ENCODE measurements at places on chromosomes 3 and 15.

- no peak for DNase-seq
These were observed 21.0 kb upstream of the FGD5 start for GRCh38 chr3:14797731-14798130.

GRCh38 chr3:94413336-94414108 lies 350.7 kb downstream of the NSUN3 start:
- no peak for DNase-seq

GRCh38 chr3:13615019-13615528 lies 66.1 kb downstream of the FBLN2 start:
- no peak for DNase-seq

- DNase-seq: no peak
These were observed at the start of gene NRG4 for GRCh38 chr15:76011627-76012551. TSS of gene NRG4 (minus strand) at chr15:76012424. CDS start at chr15:76011230, 1,194 bp downstream.

DNA sequence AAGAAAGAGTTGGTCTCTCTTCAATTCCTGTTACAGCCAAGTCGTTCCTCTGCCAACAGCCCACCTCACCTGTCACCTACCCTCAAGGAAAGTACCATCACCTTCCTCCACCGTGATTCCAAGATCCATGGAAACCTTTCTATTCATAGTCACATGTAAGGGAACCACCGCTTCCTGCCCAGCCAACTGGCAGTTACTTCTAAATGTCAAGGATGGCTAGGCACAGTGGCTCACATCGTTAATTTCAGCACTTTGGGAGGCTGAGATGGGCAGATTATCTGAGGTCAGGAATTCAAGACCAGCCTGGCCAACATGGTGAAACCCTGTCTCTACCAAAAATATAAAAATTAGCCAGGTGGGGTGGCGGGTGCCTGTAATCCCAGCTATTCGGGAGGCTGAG lies 82.8 kb downstream of the FOXP1 start:
- no peak for DNase-seq

DNA sequence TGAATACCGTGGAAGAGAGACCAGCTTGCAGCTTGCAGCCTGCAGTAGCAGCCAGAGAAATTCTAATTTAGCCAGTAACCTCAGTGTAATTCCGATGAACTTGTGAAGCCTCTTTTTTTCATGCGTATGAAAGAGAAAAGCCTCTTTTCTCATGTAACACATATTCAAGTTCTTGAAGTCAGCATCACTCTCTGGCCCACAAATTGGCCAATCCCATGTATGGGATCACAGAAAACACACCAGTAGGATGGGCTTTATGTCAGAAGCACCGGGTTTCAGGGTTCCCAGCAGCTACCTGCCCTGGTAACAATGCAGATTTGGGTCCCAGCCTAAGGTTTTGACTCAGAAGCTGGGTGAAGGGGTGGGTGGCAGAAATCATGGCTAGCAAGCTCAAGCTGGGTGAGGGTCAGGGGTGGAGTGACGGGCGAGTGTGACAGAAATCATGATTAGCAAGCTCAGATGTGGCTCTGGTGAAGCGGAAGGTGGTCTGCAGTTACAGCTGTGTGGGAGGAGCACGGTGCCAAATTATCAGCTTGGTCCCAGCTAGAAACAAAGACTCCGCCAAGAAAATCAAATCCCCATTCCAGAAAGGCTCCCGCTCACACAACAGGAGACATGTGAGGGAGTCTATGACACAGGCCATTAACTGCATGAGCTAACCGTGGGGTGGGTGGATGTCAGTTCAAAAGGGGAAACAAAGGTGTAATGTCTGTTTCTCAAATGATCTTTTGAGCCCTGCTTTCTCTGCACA lies 86.6 kb downstream of the SNRK start:
- no peak for DNase-seq

- DNase-seq: no peak
These were observed 20.0 kb downstream of the ATRIP start for GRCh38 chr3:48466386-48467109.

GRCh38 chr3:69014022-69014580 lies 617 bp upstream of the EOGT start:
- DNase-seq: no peak

DNA sequence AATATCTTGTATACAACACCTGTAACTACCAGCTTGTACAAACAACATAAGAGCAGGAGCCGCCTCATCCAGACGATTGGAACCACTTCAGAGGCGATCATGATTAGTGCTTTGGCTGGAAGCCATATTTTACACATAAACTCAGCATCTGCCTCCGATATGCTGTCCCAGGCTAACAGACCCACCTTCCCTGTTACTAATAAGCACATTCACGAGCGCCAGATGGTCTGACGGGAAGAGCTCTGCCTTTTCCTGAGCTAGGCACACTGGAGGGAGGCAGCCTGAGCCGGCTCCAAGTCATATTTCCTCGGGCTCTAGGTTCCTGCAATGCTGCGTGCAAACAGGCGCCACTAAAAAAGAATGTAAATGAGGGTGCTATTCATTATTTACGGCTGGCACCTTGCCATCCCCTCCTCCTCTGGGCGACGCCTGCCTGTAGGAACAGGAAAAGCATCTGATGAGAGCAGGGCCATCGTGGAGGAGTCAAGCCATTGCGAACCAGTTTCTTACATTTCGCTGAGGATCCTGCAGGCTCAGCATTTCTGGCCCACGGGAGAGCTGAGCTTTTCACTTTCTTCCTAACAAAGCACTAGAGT lies 98.2 kb downstream of the ANXA2 start:
- peak; percentile 80 for DNase-seq

DNA sequence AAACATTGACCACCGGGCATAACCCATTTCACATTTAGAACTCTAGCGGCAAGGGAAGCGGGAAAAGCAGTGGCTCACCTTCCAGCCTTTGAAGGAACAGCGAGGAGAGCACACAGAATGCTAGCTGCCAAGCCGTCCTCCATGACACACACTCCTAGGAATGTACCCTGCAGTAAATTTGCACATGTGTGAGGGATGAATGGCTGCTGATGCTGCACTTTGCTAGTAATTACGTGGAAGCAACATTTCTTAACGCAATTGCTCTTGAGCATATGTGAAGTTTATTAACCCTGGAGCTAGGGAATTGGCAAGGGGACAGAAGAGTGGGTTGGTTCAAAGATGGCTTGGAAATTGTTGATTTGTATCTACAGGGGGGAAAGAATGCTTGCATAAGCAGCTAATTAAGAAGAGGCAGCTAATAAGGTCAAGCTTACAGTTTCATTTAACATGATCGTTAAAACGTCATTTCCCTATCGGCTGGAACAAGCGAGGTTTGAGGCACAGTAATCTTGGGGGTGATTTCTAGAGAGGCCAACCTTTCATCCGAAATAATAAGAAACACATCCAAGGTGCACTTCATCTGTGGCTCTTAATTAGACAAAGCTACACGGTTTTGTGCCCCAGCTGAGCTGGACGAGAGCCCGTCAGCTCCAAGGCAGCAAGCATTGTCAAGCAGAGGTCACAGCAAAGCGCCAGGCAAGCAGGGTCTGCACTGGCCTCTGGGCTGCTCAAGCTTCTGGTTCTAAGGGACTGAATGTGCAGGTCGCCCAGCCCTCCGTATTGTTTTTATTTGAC lies 123.4 kb downstream of the CHSY1 start:
- DNase-seq: no peak

- DNase-seq: no peak
These were observed 210.1 kb downstream of the CHST2 start for GRCh38 chr3:143329567-143330211.

GRCh38 chr3:112372396-112372795 lies 39.4 kb downstream of the CD200 start:
- no peak for DNase-seq

GRCh38 chr3:154018100-154018696 lies 103.0 kb upstream of the ARHGEF26 start:
- DNase-seq: peak; percentile 59

- no peak for DNase-seq
These were observed 183.5 kb upstream of the PRICKLE2 start for GRCh38 chr3:64408770-64409169.
